Stimulated activated CD4-positive, alpha-beta T cell treated with anti-CD3 and anti-CD28 coated beads, Interleukin-12 subunit alpha, Interleukin-12 subunit beta, amount 100 ng/mL, for 24 hours (primary cell): ENCODE measurements at places on chromosomes 3 and 15.

GRCh38 chr15:26391567-26392194 is 381.2 kb downstream of the GABRB3 start:
- no peak for DNase-seq

DNA sequence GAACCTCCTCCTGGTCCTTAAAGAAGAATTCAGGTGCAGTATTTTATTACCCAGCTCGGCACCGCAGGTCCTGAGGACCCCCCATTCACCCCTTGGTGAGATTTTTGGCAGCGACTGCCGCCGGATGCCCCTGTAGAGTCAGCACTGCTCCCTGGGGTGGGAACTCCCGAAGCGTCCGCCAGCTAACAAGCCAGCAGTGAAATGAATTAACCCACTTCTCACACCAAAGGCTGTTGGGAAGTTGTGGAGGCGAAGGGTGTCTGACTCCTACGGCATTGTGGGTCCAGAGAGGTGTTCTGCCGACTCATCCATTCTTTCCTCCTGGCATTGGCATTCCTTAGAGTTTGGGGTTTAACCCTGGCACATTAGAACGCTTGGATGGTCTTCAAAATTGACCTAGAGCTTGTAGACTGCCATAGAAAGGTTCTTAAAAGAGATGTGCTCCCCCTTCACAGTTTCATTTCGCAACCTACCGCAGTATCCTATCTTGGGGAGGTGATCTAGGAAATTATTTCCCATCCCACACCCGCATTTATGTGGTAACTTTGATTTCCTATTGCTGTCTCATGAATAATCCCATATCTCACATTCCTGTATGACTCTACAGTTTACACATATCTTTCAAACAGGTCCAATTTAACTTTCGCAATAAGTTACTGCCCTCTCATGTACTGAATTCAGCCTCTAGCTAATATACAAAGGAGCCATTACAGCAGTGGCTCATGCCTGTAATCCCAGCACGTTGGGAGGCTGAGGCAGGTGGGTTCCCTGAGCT is 879 bp upstream of the EIF5A2 start:
- no peak for DNase-seq

DNA sequence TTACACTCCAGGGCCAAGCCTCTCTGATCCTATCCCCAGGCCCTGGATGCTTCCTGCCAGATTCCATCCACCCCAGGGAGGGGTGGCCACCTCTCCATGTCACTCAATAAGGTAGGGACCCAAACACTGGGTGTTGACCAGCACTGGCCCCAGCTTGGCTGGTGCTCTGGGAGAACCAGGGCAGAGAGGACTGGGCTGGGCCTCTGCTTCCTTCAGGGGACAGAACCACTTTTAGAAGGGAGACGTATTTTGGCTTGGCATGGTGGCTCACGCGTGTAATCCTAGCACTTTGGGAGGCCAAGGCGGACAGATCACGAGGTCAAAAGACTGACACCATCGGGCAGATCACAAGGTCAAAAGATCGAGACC is 4.7 kb upstream of the CPLX3 start:
- no peak for DNase-seq

GRCh38 chr3:57999417-58000115 is 8.7 kb upstream of the FLNB start:
- DNase-seq, result no peak

DNA sequence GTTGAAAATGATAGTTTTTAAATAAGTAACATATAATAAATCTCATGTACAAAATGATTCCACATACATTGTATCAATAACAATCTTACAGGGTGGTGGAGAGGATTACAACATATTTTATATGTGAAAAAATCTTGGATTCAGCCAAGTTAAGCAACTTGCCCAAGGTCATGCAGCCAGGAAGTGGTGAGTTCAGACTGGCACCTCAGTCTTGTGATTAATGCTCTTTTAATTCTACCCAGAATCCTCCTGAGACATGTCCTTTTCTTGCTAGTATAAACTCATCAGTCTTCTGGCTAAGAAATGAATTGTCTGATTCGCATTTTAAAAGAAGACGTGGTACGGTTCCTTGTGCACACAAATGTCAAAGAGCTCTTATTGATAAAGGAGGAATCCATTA is 4.5 kb upstream of the MYRIP start:
- DNase-seq, result no peak

DNA sequence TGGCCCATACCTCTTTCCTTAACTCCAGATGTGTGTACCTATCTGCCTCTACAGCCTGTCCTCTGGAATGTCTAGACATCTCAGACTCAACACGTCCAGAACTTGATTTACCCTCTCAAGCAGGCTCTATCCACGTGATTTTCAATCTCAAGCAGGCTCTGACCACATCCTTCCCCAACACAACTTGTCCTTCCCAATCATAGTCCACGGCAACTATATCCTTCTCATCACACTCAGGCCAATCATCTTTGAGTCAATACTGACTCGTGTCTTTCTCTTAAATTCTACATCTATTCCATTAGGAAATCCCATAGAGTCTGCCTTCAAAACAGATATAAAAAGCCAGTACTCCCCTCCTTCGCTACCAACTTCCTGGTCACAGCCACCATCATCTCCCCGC is 70.4 kb downstream of the FOXP1 start:
- DNase-seq, result no peak

DNA sequence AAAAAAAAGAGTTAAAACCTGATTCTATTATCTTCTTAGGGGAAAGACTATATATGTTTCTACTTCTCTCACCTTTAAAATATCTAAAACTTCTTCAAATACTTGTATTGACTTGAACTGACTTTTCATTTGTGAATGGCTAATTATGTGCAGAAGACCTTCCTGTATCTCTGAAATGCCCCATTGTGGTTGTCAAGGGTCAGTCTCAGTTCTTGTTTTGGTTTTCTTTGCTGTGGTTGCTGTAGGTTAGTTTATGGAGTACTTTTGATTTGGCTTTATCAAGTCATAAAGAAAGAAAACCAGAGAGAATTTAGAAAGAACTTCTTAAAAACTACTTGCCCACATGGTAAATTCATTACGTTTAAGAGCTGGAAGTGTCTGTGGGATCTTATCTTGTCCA is 345.3 kb upstream of the POU1F1 start:
- DNase-seq, result no peak

GRCh38 chr3:135197246-135197645 is 402.2 kb downstream of the EPHB1 start:
- DNase-seq, result no peak

GRCh38 chr3:98322101-98322500 is 31.6 kb upstream of the OR5K4 start:
- no peak for DNase-seq

- no peak for DNase-seq
Measured at GRCh38 chr3:108595321-108595720, 5.8 kb downstream of the DZIP3 start.

GRCh38 chr15:86773736-86774135 is 694.1 kb downstream of the AGBL1 start:
- DNase-seq, result no peak

DNA sequence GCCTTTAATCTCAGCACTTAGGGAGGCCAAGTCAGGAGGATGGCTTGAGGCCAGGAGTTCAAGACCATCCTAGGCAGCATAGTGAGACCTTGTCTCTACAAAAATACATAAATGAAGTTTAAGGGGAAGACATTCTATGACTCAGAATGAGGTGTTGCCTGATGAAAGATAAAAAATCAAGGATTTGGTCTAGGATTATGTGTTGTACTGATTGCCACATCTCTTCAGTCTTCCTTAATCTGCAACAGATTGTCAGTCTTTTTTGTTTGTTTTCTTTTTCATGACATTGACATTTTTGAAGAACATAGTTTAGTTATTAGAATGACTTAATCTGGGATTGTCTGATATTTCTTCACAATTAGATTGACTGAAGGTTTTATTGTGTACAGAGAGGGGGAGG is 26.3 kb upstream of the DPPA4 start:
- no peak for DNase-seq

DNA sequence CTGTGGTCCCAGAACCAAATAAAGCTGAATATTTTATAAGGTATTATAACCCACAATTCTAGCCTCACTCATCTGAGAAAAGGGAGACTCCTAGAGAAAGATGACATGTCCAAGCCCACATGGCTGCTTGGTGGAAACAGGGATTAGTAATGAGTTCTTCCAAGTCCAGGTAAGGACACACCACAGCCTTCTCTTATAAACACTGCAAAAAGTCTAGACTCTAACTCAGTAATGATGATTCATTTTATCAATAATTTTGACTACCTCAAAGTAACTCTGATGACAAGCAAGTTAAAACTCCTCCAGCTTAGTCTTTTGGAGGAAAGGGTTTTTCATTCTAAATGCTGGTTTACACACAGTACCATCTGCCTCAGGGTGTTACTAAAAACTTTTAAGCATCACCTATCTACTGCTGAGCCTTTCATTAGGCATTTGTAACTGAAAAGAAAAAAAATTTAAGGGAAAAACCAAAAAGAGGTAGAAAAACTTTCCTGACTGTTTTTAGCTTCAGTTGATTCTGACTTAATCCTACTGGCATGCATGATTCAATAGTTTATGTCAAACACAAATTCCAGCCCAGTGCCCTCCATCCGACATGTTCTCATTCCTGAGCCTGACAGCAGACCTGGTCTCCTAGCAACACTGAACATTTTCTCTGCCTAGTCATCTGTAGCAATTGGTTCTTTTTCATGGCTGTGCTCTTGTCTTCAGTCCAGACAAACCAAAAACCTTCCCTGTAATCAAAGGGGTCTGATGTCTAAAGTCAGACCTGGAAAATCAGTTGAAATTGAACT is 43.9 kb downstream of the P3H2 start:
- DNase-seq, result no peak

GRCh38 chr3:195297446-195297845 is 26.5 kb upstream of the XXYLT1 start:
- DNase-seq, result no peak

- DNase-seq, result peak; percentile 54
Measured at GRCh38 chr3:16286161-16286560, 21.1 kb downstream of the OXNAD1 start.

DNA sequence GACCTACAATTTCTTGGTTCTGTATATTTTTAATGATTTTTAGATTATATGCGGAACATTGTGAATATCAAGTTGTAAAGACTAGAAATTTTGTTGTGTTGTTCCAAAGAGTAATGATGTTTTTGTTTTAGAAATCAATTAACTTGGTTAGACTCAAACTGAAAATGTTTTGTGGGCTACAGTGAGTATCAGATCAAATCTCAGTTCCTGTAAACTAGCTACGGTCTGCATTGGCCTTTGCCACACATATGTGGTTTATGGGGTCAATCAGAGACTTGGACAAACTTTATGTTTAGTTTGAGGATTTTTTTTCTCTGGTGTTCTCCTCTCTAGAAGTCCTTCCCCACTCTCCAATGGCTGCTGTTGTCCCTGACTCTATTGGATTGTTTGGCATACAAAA is 308.0 kb upstream of the THRB start:
- no peak for DNase-seq

GRCh38 chr15:69085325-69086081 is 71.0 kb downstream of the NOX5 start:
- DNase-seq, result no peak

GRCh38 chr3:176349706-176350105 is 847.6 kb downstream of the TBL1XR1 start:
- DNase-seq, result no peak

DNA sequence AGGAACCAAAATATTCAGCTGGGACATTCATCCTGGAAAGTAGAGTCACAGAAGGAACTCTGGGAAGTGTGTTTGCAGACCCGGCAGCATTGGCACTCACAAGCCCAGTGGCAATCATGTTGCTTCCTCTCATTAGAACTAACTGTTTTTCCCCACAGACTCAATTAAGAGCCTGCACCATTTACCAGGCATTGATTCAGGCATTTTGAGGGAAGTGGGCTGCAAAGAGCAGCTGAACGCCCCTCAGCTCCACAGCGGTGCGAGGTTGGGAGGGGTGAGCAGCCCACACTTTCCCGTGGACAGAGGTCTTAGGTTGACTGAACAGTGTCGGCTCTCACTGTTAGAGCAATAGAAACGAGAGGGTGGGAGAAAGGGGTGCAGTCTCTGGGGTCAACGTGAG is 143.8 kb downstream of the STT3B start:
- no peak for DNase-seq

DNA sequence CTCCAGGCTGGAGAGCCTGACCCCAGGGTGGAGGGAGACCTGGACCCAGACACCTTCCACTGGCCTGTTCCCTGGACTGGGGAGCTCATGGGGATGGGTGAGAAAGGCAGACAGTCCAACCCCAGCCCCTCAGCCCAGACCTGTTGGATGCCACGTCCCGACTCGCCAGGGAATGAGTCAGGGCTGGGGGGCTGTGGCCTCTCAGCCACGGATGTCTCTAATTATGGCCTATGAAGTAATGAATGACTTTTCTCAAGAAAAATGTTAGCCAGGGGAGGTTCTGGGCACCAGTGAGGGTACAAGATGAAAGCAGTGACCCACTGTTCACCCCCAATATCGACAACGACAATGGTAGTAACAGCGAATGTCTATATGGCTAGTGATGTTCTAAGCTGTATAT is 107.0 kb upstream of the RPL32 start:
- DNase-seq, result no peak
